ENCODE measurements at places on chromosomes 5 and 9.

DNA sequence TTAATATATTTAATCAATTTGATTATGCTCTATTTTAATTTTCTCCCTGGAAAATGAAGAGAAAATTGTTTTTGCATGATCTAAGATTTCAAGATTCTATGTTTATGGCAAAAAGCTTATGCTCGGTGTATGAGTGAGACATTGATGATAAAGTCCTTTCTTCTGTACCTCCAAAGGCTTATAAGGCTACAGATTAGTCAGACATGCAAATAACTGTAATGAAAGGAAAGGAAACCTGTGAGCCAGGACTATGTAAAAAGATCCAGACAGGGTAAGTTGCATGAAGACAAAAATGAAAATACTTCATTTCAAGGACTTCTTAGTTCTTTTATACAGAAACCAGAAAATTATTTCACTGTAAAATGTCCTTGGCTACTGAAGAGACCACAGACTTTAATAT is 52.2 kb upstream of the EDIL3 start:
- DNase-seq, result no peak

DNA sequence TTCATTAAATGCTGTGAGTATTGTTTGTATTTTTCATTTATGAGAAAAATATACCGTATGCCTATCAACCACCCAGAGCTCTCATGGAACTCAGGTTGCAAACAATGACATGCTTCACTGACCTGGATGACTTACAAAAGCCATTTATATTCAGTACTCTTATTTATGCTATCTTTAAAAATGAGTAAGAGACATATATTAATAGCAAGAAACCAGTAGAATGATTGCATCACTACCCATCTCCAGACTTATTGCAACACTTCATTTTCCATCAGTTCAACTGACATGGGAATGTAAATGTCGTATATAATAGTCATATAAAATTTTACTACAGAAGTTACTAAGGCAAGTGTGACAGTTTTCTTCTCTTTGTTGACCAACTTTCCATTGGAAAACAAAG is 69.1 kb downstream of the OTP start:
- no peak for DNase-seq

DNA sequence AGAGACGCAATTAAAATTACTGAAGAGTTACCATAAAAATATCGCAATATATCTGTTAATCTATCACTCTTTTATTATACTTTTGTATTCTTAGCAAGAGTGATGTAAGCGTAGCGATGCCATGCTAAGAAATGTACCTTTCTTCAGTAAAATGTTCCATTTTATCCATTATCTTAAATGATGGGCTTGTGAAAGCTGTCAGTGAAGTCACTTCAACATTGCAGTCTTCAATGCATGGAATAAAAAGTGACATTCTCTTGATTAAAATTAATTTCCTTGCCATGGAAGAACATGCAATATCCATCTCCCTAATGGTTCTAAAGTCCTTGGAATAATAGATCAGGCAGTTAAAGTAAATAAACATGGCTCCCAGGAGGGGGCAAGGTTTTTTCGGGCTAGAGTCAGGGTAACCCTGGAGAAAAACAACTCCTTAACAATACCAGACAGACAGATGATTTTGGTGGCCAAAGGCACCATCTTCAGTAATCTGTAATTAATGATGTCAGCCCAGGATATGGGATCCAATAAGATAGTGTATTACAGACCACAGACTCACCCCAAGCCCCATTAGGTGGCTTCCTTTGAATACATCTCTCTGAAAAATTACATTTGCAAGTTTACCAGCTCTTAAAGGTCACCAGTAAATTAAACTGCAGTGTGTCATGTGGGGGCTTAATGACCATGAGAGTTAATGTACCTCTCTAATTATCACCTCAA is 677.1 kb downstream of the DTWD2 start:
- DNase-seq, result no peak

GRCh38 chr9:82488313-82489200 is 500.0 kb downstream of the SPATA31D1 start:
- DNase-seq, result no peak

GRCh38 chr9:69660304-69660703 is 11.9 kb downstream of the APBA1 start:
- no peak for DNase-seq

DNA sequence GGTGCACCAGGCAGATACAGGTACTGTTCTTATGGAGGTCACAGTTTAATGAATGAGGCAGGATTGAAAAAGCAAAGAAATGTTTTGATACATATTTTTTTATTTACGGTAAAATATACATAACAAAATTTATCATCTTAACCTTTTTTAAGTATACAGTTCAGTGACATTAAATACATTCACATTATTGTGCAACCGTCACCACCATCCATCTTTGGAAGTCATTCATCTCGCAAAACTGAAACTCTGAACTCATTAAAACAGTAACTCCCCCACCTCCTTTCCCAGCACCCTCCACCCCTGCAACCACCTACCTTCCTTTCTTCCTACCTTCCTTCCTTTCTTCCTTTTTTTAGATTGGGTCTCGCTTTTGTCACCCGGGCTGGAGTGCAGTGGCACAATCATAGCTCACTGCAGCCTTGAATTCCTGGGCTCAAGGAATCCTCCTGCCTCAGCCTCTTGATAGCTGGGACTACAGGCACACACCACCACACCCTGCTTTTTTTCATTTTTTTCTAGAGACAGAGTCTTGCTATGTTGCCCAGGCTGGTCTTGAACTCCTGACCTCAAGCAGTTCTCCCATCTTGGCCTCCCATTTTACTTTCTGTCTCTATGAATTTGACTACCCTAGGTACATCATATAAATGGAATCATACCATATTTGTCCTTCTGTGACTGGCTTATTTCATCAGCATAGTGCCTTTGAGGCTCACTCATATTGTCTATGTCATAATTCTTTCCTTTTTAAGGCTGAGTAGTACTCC is 22.5 kb upstream of the PSD2 start:
- DNase-seq, result no peak

- DNase-seq, result no peak
Measured at GRCh38 chr9:15578714-15579113, 25.9 kb downstream of the CCDC171 start.

DNA sequence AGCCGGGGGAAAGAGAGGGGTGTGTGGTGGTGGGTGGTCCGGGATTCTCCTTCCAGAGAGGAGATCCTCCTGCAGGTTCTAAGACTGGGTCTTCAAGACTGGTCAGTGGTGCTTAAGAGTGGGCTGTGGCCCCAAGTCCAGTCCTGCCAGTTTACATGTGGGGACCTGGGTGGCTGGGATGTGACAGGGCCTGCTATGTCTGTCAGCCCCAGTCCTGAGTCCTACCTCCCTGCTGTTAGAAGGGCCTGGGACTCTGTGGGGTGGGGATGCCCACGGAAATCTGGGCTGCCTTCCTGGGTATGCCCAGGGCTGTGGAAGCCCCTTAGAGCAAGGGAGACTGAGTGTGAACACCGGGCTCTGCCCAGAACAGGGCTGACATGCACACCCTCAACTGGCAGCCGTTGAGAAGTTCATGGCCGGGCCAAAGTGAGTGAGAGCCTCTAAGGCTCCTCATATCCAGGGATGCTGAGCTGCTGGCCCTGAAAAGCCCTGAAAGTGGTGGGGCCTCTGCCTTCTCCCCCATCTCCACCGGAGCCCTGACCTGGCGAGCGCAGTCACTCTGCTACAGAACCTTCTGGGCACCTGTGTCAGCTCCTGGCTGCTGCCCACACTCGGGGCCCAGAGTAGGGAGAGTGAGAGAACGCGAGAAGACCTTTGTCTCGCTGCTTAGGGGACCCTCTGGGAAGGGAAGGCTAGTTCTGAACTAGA is 1.7 kb downstream of the PHF2 start:
- no peak for DNase-seq

DNA sequence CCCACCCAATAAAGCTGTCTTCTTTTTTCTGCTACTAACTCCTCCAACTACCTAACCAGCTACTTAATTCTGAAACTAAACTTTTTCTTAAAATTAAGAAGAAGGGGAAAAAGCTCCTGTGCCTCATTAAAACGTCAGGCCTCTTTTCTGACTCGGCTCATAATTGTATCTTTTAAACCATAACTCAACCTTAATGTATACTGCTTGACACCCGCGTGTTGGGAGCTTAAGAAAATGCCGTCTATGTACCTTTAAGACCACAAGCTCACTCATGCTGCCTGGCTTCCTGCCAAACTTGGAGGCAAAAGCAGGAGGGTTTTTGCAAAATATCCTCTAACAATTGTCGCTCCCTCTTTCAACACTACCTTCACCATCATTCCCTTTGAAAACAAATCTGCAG is 5.0 kb downstream of the EBF1 start:
- peak; percentile 32 for DNase-seq

- DNase-seq, result no peak
Measured at GRCh38 chr9:111036429-111036789, 1.9 kb downstream of the LPAR1 start.

GRCh38 chr5:154683101-154683880 is 71.9 kb upstream of the LARP1 start:
- DNase-seq, result no peak

DNA sequence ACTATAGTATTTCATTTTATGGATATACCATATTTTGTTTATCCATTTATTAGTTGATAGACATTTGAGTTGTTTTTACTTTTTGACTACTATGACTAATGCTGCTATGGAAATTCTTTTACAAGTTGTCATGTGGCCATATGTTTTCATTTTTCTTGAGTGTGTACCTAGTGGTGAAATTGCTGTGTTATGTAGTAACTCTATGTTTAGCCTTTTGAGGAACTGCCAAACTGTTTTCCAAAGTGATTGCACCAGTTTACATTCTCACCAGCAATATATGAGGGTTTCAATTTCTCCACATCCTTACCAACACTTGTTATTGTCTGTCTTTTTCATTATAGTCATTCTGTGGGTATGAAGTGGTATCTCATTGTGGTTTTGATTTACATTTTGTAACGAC is 75.4 kb downstream of the GRIA1 start:
- no peak for DNase-seq

GRCh38 chr5:55625589-55625909 is 86.6 kb downstream of the SLC38A9 start:
- DNase-seq, result no peak

DNA sequence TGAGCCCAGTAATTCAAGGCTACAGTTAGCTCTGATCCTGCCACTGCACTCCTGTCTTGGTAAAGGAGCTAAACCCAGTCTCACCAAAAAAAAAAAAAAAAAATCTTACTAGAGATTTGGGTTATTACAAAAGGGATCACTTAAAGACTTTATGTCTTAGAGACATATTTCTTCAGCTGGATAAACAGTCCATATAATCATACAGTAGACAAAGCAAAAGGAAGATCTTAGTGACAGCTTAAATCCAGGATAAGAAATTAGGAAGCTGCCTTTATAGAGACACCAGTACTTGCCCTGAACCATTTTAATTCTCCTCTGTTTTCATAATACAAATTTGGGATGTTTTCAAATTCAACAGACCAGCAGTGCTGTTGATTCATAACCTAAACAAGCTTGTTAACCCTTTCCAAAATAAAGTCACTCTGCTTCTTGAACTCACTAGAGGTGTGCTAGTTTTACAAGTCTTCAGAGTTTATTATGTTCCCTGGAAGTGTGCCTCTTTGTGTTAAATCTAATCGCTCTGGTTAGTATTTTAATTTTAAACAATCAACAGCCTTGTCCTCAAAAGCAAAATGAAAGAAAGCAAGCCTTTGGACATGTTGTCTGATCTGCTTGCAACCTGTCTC is 255.5 kb downstream of the ARRDC3 start:
- no peak for DNase-seq

DNA sequence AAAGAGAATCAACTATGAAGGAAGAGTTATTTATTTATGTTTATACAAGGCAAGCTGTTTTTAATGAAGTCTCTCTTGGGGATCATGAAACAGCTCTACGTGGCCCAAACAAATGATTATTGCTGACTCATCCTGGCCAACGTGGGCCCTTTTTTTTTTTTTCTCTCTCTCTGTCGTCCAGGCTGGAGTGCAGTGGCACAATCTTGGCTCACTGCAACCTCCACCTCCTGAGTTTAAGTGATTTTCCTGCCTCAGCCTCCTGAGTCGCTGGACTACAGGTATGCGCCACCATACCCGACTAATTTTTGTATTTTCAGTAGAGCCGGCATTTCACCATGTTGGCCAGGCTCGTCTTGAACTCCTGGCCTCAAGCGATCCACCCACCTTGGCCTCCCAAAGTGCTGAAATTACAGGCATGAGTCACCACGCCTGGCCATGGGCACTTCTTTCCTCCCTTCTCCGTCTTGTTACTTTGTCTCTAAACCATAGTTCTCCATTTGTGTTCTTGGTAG is 98.3 kb downstream of the BASP1 start:
- no peak for DNase-seq

GRCh38 chr5:43564289-43564850 is 7.5 kb upstream of the PAIP1 start:
- DNase-seq, result no peak

- no peak for DNase-seq
Measured at GRCh38 chr5:16888694-16889124, 47.4 kb downstream of the MYO10 start.

DNA sequence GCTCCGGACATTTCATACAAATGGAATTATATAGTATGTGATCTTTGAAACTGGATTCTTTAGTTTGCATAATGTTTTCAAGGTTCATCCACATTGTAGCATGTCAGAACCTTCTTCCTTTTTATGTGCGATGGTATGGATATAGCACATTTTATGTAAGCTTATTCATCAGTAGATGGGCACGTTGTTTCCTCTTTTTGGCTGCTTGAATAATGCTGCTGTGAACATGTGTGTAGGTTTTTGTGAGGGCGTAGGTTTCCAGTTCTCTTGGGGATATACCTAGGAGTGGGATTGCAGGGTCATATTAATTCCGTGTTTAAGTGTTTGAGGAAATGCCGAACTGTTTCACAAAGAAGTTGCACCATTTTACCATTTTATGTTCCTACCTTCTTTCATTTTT is 187.8 kb downstream of the NR3C1 start:
- no peak for DNase-seq

GRCh38 chr5:123452401-123452800 is 29.2 kb upstream of the CEP120 start:
- DNase-seq, result no peak

DNA sequence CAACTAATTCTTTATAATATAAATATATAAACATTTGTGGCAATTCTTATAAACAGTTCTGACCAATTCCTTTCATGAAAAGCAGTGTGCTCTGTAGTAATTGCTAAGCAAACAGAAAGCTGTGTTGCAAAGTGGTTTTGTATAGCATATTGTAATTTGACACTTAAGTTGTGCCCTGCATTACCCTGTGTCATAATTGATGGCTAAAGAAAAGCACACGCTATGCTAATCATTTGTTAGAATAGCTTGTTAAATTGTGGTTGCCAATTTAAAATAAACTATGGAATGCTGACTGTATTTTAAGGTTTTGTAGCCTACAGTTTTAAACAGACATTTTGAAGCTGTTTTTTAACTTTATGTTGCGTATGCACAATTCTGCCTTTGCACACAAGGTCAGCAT is 140.0 kb downstream of the PBX3 start:
- DNase-seq, result no peak
